CD4-positive, alpha-beta T cell treated with Interleukin-4 for 1 hour (primary cell): ENCODE measurements at places on chromosomes 2 and 18.

DNA sequence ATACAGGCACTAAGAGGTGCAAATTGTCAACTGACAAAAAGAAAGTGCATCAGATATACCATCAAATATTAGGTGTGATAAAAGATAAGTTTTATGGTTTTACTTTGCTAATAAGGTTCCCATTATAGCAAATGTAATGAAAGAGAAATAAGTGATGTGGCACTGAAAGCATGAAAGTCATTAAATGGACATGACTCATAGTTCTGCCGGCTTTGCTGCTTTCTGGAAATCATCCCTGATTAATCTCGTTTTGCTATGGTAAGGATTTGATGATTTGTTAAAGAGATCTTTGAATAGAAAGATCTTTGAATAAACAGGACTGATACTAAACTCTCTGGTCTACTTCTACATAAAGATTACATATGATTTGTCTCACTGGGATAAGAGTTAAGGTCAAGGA is 72.7 kb downstream of the CLIP4 start:
- DNase-seq: no peak

GRCh38 chr2:28833740-28834470 is 23.3 kb downstream of the SPDYA start:
- no peak for DNase-seq

GRCh38 chr2:6943971-6944370 is 26.8 kb downstream of the RNF144A start:
- no peak for DNase-seq

DNA sequence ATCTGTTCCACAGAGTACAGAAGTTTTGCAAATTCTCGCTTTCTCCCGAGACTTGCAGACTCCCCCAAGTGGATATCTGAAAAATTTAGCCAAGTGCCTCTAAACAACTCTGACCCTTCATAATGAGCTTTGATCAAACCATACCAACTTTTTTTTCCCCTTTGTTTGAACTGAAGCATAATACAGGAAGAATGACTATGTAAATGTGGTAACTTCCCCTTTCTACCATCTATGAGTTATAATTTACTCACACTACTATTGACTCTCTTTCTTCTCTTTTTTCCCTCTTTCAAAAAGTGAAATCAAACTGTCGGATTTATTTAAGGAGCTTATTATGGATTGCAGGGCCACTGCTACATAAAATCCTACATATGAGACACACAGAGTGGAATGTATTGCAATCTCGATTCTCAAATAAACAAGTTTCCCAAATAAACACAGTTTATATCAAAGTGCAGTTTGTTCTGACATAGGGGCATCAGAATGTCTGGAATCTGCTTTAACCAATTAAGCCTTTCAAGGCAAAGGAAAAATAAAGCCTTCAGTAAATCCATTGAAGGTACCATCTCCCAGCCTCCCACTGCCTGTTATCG is 1.4 kb upstream of the ZNF804A start:
- no peak for DNase-seq

GRCh38 chr2:68837861-68838341 is 33.3 kb downstream of the BMP10 start:
- no peak for DNase-seq

GRCh38 chr2:223513771-223514455 is 88.2 kb downstream of the SCG2 start:
- DNase-seq: no peak

DNA sequence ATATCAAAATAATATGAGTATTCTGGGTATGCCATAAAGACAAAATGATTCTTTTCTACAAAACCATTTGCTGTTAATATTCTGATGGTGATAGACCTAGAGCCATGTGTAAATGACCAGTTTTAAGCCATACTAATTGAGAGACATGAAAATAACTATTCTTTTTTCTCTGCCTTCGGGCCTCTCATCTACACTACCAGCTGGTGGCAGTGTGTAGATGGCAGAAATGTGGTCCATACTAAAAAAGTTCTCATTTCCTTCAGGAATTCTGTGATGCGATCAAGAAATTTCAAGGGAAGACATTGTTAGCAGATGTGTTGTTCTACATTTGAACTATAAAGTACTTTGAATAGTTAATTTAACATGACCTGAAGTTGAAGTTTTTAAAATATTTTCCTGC is 485.2 kb downstream of the TRIB2 start:
- DNase-seq: no peak

DNA sequence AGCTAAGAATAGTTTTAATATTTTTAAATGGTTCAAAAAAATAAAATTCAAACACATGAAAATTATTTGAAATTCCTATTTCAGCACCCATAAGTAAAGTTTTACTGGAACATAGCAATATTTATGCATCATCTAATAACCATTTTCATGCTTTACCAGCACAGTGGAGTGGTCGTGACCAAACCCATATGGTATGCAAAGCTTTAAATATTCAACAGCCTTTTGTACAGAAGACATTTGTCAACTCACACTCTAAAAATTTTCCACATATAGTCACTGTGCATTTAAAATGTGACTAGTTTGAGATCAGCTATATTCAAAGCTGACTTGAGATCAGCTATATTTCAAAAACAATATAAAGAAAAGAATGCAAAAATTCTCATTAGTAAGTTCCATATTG is 46.2 kb downstream of the PUM2 start:
- no peak for DNase-seq

- no peak for DNase-seq
Observed at GRCh38 chr2:37119157-37119556, 34.8 kb downstream of the GPATCH11 start.

GRCh38 chr2:174603280-174603679 is 5.7 kb upstream of the WIPF1 start:
- DNase-seq: peak; percentile 66

DNA sequence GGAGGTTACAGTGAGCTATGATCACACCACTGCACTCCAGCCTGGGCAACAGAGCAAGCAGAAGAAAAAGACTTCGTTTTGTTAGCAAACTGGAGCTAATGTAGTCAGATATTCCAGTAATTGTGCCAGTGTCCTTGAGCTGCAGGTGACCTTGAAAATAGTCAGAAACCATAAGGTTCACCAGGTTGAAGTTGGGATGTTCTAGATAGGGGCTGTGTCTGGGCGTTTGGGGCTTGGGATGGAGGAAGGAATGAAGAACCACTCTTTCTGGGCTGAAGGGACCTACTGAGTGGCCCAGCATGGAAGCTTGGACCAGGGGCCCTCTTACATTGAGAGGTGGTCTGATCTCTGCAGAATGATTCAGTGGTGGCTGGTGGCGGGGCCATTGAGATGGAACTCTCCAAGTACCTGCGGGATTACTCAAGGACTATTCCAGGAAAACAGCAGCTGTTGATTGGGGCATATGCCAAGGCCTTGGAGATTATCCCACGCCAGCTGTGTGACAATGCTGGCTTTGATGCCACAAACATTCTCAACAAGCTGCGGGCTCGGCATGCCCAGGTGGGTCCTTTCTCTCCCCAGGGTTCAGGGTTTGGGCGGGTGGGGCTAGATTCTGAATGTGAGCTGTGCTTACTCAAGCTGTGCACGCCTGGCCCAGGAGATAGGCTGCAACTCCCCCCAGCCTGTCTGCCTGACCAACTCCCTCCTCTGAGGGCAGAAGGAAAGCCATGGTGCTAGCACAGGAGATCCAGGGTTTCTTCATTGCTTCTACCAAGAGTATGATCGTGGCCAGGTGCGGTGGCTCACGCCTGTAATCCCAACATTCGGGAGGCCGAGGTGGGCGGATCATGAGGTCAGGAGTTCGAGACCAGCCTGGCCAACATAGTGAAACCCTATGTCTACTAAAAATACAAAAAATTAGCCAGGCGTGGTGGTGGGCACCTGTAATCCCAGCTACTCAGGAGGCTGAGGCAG is 17.1 kb downstream of the CCT7 start:
- no peak for DNase-seq

DNA sequence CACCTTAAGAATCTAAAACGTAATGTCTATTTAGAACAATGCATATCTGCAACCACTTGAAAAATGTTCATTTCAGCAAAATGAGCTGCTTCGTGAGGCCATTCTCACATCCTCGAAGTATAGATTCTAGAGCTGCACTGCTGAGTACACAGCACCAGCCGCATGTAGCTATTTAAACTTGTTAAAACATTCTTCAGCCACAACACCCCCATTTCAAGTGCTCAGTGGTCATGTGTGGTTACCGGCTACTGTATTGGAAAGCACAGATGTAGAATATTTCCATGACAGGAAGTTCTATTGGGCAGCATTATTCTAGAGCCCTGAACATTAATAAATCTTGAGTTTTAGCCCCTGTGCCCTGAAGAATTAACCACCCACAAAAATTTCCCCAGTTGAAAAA is 35.0 kb downstream of the SUMO1 start:
- DNase-seq: no peak

DNA sequence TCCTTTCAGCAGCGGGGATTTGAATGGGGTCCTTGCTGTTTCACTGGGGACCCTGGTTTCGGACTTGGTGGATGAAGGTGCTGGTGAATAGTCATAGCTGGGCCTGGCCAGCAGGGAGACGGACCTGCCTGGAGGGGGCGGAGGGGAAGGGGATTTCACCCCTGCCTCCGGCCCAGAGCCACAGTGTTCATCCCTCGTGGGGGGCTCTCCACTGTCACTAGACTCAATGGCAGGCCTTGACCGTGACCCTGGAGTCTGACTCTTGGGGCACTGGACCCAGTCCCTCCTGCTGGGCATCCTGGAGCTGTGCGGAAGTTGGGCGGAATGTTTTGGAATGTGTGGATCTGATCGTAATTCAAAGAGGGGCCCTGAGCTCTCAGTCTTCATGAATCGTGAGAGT is 113.9 kb upstream of the LYPD1 start:
- no peak for DNase-seq

GRCh38 chr18:48217258-48218250 is 191.6 kb downstream of the ZBTB7C start:
- no peak for DNase-seq

GRCh38 chr2:207670887-207671286 is 40.6 kb upstream of the CCNYL1 start:
- DNase-seq: no peak

- DNase-seq: no peak
Observed at GRCh38 chr2:145958611-145959010, 1438.7 kb upstream of the ZEB2 start.

GRCh38 chr18:75472906-75473305 is 45.4 kb upstream of the SMIM21 start:
- no peak for DNase-seq

GRCh38 chr2:64632835-64633819 is 20.6 kb downstream of the SERTAD2 start:
- DNase-seq: no peak

GRCh38 chr2:159902722-159903121 is 104.7 kb upstream of the CD302 start:
- no peak for DNase-seq

GRCh38 chr18:79950515-79951341 is 725 bp downstream of the SLC66A2 start:
- no peak for DNase-seq

DNA sequence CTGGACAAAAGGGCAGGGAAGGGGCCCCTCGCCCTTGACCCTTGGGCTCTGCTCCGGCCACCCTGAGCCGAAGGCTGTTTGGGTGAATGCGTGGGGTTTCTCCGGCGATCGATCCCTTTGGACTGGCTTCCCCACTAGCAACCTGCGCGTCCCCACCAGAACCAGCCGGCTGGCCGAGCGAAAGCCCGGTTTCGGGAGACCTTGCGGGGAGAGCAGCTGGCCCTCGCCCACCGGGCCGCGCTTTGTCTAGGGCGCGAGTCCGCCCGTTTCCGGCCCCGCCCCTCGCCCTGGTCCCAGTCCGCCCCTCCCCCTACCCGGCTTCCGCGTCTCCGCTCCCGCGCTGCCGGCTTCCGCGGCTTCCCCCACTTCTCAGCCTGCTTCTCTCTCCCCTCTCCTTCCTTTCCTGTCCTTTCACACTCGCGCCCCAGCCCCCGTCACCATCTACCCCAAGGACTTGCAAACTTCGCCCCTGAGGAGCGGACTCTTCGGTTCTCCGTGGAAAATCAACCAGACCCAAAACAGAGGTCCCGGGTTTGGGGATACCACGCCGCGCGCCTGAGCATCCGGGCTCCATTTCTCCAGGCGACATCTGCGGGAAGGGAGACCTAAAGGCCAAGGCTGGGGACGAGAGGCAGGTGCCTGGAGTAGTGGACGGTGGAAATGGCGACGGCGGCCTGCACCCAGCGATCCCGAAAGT is 48.0 kb upstream of the ATP6V1B1 start:
- no peak for DNase-seq

DNA sequence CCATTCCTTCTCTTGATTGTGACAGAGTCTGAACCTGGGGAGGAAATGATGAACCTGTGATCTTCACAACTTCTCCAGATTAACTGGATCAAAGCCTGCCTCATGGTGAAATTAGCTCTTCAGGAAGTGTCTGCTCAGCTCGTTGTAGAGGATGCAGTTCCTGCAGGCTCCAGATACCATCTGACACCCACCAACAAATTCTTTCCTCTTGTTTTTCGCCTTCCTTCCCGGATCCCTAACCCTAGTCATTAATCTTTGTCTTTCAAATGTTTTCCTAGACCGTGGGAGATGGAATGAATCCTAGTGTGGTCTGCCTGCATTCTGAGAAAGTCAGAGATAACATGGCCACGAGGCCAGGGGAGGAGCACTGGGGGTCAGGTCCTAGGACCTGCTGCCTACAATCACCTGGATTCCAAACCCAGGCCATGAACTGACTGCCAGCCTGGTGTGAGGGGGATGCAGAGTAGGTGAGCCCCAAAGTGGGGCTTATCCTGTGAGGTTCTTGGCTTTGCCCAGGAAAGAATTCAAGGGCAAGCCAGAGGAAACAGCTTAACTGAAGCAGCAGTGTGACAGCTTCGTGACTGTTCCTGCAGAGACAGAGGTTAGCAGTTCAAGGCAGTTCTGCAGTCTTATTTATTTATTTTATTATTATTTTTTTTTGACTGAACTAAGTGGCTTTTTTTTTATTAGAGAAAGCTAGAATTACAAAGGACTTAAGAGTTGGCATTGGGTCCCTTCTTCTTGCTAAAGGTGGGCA is 67.8 kb downstream of the DIPK1C start:
- DNase-seq: no peak

GRCh38 chr2:175743011-175743410 is 259.1 kb downstream of the LNPK start:
- no peak for DNase-seq

DNA sequence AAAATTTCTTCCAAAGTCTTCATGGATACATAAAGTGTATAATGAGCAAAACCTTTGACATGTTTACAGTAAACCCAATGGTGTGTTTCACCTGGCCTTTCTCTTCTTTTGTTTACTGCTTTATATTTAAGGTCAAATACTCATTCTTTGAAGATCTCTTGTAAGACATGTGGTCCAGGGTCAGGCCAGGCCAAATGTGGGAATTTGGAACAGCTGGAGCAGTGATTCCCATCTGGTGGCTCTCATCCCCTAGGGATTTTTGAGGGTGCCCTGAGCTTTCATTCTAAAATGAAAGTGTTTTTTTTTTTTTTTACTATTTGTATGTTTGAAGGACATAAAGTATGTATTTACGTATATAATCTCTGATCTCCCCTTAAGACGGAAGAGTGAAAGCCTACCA is 13.8 kb upstream of the MGAT5 start:
- no peak for DNase-seq

- DNase-seq: no peak
Observed at GRCh38 chr18:79421275-79421857, 25.6 kb downstream of the NFATC1 start.

DNA sequence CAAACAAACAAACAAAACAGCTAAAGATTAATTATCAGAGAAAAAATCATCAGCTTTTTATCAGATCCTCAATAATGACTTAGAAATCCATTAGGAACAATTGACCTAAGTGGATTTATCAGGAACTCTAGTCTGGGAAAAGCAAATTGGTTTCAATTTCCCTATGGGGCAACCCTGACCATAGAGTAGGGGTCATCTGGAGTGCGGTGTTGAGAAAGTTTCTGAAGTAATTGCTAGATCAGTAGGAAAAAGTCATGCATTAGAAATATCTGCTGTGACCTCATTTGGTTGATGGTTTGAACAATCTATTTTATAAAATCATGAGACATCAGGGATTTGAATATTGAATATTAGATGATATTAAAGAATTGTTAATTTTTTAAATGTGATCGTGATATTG is 507.9 kb downstream of the TXNL1 start:
- DNase-seq: no peak
